Activated T-helper 2 cell treated with anti-CD3 and anti-CD28 coated beads, Interferon-gamma antibody, Interleukin-2, Interleukin-4, amounts not matched to agents 10 μg/mL and 5 μg/mL and 100 μg/mL, durations not matched to agents 14 hours and 24 hours and 36 hours (primary cell): ENCODE measurements at places on chromosomes 4 and X. TPM values are rescaled to one million over a fixed set of nuclear protein-coding genes. Genes with fewer than 3 reads are reported as not detected.

ADH4 gene
- total RNA-seq, result not detected in 2 replicates

XAGE5 gene
- total RNA-seq, result not detected in 2 replicates

LONRF3 gene
- 0.46 and 0.62 TPM in 2 replicates for total RNA-seq

AFM gene
- not detected in 2 replicates for total RNA-seq

GRCh38 chr4:76339364-76339763 is 32.8 kb downstream of the STBD1 start:
- H3K27me3 ChIP-seq, result peaks cover 8% of the 10 kb centered on the region
- no peak for DNase-seq
- peaks cover 1% of the 10 kb centered on the region for H3K4me1 ChIP-seq
- no peaks in the 10 kb centered on the region for H3K36me3 ChIP-seq

GRCh38 chrX:118062048-118062789 is 54.4 kb downstream of the KLHL13 start:
- H3K4me1 ChIP-seq, result peaks cover 3% of the 10 kb centered on the region
- H3K27me3 ChIP-seq, result no peaks in the 10 kb centered on the region
- no peak overlapping the region for H3K27ac ChIP-seq
- H3K36me3 ChIP-seq, result no peaks in the 10 kb centered on the region

- no peak overlapping the region for H3K27ac ChIP-seq
- H3K36me3 ChIP-seq, result no peaks in the 10 kb centered on the region
- H3K27me3 ChIP-seq, result peaks cover 4% of the 10 kb centered on the region
These were observed 103.8 kb upstream of the ATP6AP2 start for GRCh38 chrX:40476958-40477357.

GRCh38 chrX:69705818-69706217 is 89.9 kb downstream of the EDA start:
- no peak overlapping the region for H3K4me3 ChIP-seq
- no peaks in the 10 kb centered on the region for H3K4me1 ChIP-seq
- H3K36me3 ChIP-seq, result no peaks in the 10 kb centered on the region
- DNase-seq, result no peak
- no peaks in the 10 kb centered on the region for H3K27me3 ChIP-seq
- H3K27ac ChIP-seq, result no peak overlapping the region
